Caco-2 (cell line): ENCODE measurements at places on chromosomes 5 and 9. TPM values are rescaled to one million over a fixed set of nuclear protein-coding genes. Genes with fewer than 3 reads are reported as not detected.

The AK1 gene
- total RNA-seq: 39.2 and 41.5 TPM in 2 replicates

The NIPAL4 gene
- 0.81 and 0.86 TPM in 2 replicates for total RNA-seq

The CCDC180 gene
- 2.3 and 5.9 TPM in 2 replicates for total RNA-seq

The PPP3R2 gene
- not detected in 2 replicates for total RNA-seq

The FOXD4 gene
- total RNA-seq: 0.56 and 0.93 TPM in 2 replicates

The PHF2 gene
- 10.2 and 10.3 TPM in 2 replicates for total RNA-seq

The SIT1 gene
- total RNA-seq: not detected in 2 replicates

The PDLIM4 gene
- total RNA-seq: not detected in 2 replicates

GRCh38 chr9:36995927-36996705, 38.0 kb downstream of the PAX5 start:
- DNase-seq: peak; percentile 74
- no peak overlapping the region for H3K27ac ChIP-seq
- H3K4me3 ChIP-seq: peak overlapping the region; percentile 36

DNA sequence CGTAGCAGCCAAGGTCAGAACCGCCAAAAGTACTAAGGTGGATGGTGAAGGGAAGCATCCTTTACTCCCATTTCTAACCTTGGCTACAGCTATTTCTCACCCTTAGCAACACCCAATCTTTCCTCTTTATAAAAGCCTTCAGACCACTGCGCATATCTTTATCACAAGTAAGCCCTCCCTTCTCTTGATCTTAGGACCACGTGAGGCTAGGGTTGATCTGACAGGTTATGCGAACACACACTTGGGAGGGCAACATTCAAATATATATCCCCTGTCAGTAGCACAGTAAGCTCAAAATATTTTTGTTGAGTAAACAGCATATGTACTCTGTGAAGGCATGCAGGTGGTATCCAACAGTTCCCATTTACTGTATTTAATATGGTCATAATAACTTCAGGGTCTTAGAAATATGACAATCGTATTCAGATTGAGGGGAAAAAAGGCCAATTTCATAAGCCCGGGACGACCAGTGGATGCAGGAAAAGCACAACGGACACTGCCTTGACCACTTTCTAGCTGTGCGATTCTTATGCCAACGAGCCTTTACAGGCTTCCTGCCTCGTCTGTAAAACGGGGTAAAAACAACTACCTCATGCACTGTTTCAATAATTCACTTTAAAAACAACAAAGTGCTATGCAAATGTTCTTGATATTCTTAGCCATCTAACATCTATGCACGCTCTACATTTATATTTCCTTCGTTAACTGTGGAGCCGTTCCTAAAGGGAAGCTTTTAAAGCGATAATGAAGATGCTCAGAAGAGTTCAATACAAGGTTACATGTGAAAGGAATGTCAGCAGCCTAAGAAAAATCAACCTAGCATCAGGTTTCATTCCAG, 1.3 kb downstream of the ARSB start:
- H3K36me3 ChIP-seq: no peaks in the 10 kb centered on the region
- no peaks in the 10 kb centered on the region for H3K27me3 ChIP-seq
- H3K4me1 ChIP-seq: peaks cover 21% of the 10 kb centered on the region
- DNase-seq: no peak
- peak overlapping the region; percentile 84 for H3K27ac ChIP-seq

DNA sequence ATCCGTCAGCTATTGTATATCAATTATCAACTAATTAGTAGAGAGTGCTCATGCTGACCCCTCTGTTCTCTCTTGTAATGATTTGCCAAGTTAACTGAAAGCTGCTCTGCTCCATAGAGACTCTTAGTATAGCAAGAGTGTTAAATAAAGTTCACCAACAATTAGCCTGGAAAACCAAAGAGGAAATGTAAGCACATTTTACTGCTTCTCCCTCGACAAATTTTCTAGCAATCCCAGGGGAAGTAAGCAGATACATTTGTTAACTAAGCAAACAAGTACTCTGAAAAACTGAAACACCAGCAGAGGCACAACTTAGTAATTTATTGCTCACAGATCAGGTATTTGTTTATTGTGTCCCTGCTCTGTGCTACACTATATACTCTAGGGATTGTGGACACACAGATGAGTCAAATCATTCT, 162.2 kb downstream of the GLIS3 start:
- no peaks in the 10 kb centered on the region for H3K36me3 ChIP-seq
- DNase-seq: no peak
- no peaks in the 10 kb centered on the region for H3K27me3 ChIP-seq
- peaks cover 59% of the 10 kb centered on the region for H3K4me1 ChIP-seq

DNA sequence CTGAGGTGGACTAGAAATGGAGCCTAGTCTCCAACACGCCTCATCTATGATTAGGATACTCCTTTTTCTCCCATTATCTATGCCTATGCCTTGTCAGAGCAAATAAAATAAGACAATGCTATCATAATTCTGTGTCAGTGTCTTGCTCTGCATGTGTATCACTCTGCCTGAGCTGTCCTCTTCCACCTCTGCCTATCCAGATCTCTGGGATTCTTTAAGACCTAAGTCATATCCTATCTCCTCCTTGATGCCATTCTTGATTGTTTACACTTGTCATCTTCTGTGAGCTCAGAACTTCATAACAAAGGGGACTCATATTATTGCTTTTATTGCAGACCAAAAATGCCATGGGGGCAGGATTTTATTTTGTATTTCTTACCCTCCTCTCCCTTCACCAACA, 351.2 kb upstream of the C9orf72 start:
- H3K27me3 ChIP-seq: no peaks in the 10 kb centered on the region
- DNase-seq: no peak
- no peak overlapping the region for H3K4me3 ChIP-seq
- no peaks in the 10 kb centered on the region for H3K4me1 ChIP-seq

DNA sequence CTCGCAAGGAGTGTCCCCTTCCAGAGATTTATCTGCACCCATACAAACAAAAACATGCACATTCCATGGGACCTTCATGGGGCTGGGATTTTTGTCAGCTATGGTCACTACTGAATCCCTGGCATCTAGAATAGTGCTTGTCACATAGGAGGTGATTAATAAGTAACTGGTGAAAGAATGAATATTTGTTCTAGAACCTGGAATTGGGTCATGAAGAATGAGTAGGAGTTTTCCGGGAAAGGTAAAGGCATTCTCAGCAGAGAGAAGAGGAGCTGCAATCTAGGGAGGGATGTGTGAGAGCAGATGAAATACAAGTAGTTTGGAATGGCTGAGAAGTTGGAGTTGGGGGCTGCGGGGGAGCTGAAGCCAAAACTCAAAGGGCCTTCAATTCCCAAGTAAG, 2.8 kb upstream of the LMAN2 start:
- H3K4me3 ChIP-seq: no peak overlapping the region
- no peak for DNase-seq
- H3K36me3 ChIP-seq: 0 out of 2 replicates have a peak, but pooled peaks cover 2% of the 10 kb centered on the region
- H3K4me1 ChIP-seq: peaks cover 12% of the 10 kb centered on the region; the same call in 1 of the 2 replicates

- no peak overlapping the region for H3K27ac ChIP-seq
- H3K4me1 ChIP-seq: no peaks in the 10 kb centered on the region
- no peak overlapping the region for H3K4me3 ChIP-seq
- no peaks in the 10 kb centered on the region for H3K27me3 ChIP-seq
- DNase-seq: no peak
These were observed 158.3 kb downstream of the KCTD16 start for GRCh38 chr5:144328980-144329379.

- no peak overlapping the region for H3K27ac ChIP-seq
- no peak overlapping the region for H3K4me3 ChIP-seq
- no peaks in the 10 kb centered on the region for H3K27me3 ChIP-seq
- DNase-seq: peak; percentile 41
- peaks cover 5% of the 10 kb centered on the region; the same call in 1 of the 2 replicates for H3K4me1 ChIP-seq
These were observed 19.4 kb downstream of the GARNL3 start for GRCh38 chr9:127283917-127284497.

DNA sequence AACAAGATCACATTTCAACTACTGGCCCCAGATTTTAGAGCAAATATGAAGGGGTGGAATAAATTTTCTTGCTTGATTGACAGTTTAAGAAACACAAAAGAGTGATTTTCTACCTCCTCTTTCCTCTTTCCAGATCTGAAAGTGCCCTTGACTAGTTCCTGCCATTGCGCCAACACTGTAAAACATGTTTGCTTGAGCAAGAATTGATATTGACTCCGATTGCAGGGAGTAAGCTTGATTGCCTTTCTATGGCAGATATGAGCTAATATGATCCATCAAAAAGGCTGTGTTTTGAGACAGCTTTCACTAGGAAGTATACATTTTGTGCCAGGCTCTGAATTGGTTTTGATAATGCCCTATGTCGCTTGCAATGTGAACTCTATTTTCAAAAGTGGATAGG, 508.8 kb downstream of the SEMA5A start:
- H3K4me3 ChIP-seq: no peak overlapping the region
- H3K36me3 ChIP-seq: no peaks in the 10 kb centered on the region
- H3K27ac ChIP-seq: no peak overlapping the region

- no peaks in the 10 kb centered on the region for H3K36me3 ChIP-seq
- H3K27ac ChIP-seq: no peak overlapping the region
- no peak for DNase-seq
- H3K4me1 ChIP-seq: no peaks in the 10 kb centered on the region
These were observed 31.5 kb upstream of the SGCD start for GRCh38 chr5:156295431-156295830.

DNA sequence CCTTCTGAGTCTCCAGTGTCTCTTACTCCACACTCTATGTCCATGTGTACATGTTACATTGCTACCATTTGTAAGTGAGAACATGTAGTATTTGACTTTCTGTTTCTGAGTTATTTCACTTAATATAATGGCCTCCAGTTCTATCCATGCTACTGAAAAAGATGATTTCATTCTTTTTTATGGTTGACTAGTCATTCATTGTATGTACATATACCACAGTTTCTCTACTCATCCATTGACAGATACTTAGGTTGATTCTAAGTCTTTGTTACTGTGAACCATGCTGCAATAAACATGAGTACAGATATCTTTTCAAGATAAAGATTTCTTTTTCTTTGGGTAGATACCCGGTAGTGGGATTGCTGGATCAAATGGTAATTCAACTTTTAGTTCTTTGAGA, 107.1 kb upstream of the CHD1 start:
- H3K27ac ChIP-seq: no peak overlapping the region
- no peaks in the 10 kb centered on the region for H3K36me3 ChIP-seq
- peaks cover 4% of the 10 kb centered on the region; the same call in 1 of the 2 replicates for H3K4me1 ChIP-seq
- no peak for DNase-seq

GRCh38 chr5:115325296-115325959, 29.0 kb upstream of the CCDC112 start:
- H3K4me1 ChIP-seq: no peaks in the 10 kb centered on the region
- H3K36me3 ChIP-seq: no peaks in the 10 kb centered on the region
- DNase-seq: no peak
- no peaks in the 10 kb centered on the region for H3K27me3 ChIP-seq

DNA sequence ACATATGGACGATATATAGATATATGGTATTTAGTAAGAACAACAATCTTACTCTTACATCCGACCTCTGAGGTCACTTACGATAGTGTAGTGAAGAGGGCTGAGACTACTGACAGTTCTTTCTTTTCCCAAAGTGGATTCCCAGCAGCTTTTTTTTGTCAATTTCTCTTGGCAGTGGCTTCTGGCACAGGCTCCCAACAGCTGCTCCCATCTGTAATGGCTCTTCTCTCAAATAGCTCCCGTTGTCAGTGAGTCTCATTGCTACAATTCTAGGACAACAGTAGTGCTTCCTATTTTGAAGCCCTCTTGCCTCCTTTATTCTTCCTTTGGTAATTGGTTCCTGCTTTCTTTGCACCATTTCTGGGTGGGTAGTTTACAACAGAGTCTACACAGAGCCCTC, 68.4 kb downstream of the SLC25A46 start:
- H3K36me3 ChIP-seq: no peaks in the 10 kb centered on the region
- DNase-seq: no peak
- H3K4me3 ChIP-seq: no peak overlapping the region

DNA sequence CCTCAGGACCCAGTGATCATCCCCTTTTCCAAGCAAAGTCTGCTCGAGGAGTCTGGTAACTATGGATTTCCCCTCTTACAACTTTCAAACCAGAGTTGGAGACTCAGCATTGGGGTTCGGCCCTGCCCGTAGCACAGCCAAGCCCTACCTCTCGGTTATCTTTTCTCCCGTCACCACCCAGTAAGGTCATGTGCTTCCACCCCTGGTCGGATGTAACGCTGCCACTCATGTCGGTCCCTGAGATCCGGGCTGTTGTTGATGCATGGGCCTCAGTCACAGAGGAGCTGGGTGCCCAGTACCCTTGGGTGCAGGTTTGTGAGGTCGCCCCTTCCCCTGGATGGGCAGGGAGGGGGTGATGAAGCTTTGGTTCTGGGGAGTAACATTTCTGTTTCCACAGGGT, 1.2 kb downstream of the GALT start:
- no peaks in the 10 kb centered on the region for H3K27me3 ChIP-seq
- DNase-seq: no peak
- H3K4me3 ChIP-seq: peak overlapping the region; percentile 77
- no peaks in the 10 kb centered on the region for H3K36me3 ChIP-seq

DNA sequence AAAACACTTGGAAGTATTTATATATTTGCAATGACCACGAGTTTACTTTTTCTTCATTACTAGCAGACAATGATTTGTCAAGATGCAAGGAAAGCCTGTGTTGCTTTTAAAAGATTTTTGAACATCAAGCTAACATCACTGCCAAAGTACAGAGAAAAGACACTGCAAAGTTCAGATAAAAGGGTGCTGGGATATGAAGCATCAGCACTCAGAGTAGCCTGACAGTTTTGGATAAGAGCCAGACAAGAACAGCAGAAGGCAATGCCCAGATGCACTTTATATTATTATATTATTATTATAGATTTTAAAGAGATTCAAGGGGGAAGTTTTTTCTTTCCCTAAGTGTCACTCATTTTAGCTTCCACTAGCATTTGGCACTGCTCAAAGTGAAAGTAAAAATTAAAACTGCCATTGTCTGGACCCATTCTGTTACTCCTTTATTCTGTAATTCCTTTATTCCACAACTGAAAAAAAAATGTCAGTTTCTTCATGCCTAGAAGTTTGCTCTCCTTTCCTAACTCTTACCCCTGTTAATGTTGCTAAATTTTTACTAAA, 240.6 kb downstream of the EFNA5 start:
- no peak for DNase-seq
- H3K4me3 ChIP-seq: no peak overlapping the region
- H3K4me1 ChIP-seq: 0 out of 2 replicates have a peak, but pooled peaks cover 2% of the 10 kb centered on the region
- H3K27me3 ChIP-seq: peaks cover 1% of the 10 kb centered on the region; the same call in 1 of the 2 replicates
- no peaks in the 10 kb centered on the region for H3K36me3 ChIP-seq

GRCh38 chr9:91858213-91859030, 91.6 kb downstream of the ROR2 start:
- no peaks in the 10 kb centered on the region for H3K27me3 ChIP-seq
- H3K36me3 ChIP-seq: no peaks in the 10 kb centered on the region
- no peak overlapping the region for H3K27ac ChIP-seq

- no peaks in the 10 kb centered on the region for H3K36me3 ChIP-seq
- DNase-seq: no peak
- H3K27me3 ChIP-seq: no peaks in the 10 kb centered on the region
- H3K4me1 ChIP-seq: no peaks in the 10 kb centered on the region
- no peak overlapping the region for H3K27ac ChIP-seq
These were observed 34.0 kb downstream of the GLT6D1 start for GRCh38 chr9:135605238-135605781.

- no peak overlapping the region for H3K27ac ChIP-seq
- no peak for DNase-seq
- no peaks in the 10 kb centered on the region for H3K36me3 ChIP-seq
- no peak overlapping the region for H3K4me3 ChIP-seq
These were observed 175.0 kb downstream of the CARTPT start for GRCh38 chr5:71894091-71894490.

GRCh38 chr5:1897816-1898450, 15.2 kb upstream of the IRX4 start:
- no peak overlapping the region for H3K4me3 ChIP-seq
- H3K27ac ChIP-seq: no peak overlapping the region
- no peaks in the 10 kb centered on the region; the same call in 1 of the 2 replicates for H3K27me3 ChIP-seq
- H3K4me1 ChIP-seq: no peaks in the 10 kb centered on the region

- no peaks in the 10 kb centered on the region for H3K4me1 ChIP-seq
- H3K27me3 ChIP-seq: no peaks in the 10 kb centered on the region
- no peak overlapping the region for H3K4me3 ChIP-seq
- H3K36me3 ChIP-seq: peaks cover 4% of the 10 kb centered on the region; the same call in 1 of the 2 replicates
These were observed 10.1 kb downstream of the BRD3OS start for GRCh38 chr9:134035041-134036039.
